GDM1 (cell line): ENCODE measurements at places on chromosomes 1 and 21.

DNA sequence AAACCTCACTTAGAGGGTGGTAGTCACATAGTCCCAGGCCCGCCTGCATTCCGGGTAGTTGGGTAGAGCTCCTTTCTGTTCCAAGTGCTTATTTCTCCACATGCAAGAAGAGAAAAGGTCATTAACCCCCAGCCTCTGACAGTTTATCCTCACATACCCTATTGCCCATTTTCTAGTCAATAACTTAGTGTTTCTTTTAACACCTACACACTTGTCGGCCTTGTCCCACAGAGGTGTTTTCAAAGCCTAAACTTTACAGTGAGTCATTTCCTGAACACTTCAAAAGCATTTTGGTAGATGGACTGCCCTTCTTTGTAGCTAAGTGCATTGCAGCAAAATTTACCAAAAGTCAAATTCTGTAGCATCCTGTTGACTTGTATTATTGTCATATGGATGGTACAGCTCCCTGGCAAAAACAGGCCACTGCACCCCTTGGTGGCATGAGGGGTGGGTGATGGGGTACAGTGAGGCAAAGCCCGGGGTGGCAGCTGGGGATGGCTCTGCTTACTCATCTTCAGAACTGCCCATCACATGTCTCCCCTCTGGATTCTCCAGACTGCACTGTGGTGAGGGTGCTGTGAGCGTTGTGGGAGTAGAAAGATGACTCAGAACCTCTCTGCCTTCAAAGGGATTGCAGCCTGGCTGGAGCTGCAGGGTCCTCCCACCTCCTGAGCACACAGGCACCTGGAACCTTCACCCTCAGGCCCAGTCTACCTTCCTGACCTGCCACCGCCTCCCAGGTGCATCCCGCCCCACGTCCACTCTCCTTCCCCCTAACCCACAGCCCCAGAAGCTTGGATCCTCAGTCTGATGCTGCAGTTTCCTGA is 45.8 kb upstream of the DMRTB1 start:
- no peak for DNase-seq

GRCh38 chr1:77489910-77490309 is 192.5 kb downstream of the ZZZ3 start:
- DNase-seq, result no peak

- no peak for DNase-seq
These were observed 117.9 kb downstream of the MATN1 start for GRCh38 chr1:30605441-30605920.

- DNase-seq, result no peak
These were observed 68.0 kb upstream of the TRAPPC10 start for GRCh38 chr21:43944078-43944633.

GRCh38 chr1:202023001-202023433 is 12.6 kb downstream of the ELF3 start:
- DNase-seq, result no peak

GRCh38 chr1:237690656-237691055 is 200.1 kb downstream of the ZP4 start:
- no peak for DNase-seq

- DNase-seq, result no peak
These were observed 67.2 kb upstream of the SCAF4 start for GRCh38 chr21:31798842-31799704.

DNA sequence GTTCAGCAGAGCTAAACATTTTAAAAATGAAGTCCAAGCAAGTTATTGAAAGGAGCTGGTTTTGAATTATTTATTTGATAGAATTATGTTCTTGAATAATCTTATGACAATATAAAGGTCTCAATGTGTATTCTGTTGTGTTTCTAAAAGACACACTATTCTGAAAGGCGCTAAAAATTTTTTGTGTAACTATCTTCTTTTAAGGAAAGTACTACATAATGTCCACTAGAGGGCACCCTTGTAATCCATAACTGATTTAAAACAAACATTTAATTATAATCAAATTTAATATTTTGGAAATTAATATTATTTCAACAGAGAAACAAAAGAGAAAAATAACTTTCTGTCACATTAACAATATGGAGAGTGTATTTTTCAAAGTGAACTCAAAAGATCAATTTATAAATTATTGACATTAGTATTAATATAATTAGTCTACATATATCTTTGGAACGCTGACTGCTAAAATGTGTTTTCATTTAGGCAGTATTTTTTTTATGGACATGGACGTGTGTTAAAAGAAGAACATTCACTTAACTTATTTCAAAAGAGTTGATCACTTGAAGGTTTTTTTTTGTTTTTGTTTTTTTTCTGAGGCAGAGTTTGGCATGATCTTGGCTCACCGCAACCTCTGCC is 248.4 kb downstream of the DENND1B start:
- DNase-seq, result no peak

DNA sequence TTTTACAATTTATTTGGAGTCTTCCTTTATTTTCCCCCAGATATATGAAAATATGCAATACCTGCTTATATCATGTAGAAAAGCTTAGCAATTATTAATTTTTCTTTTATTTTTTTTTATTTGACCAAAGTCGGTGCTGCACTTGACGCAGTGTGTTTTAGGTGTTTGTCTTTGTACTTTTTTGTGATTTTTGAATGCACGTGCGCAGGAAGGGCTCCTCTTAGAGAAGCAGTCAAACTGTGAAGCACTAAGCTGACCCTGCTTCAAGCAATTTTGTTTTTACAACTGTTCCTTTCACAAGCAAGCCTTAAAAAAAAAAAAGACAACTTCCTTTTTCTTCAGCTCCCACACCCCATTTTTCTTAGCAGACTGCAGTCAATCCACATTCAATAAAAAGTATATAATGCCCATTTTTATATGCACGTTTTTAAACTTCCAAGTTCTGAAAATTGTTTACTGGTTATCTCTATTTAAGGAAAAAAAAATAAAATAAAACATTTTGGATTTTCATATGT is 267.4 kb downstream of the TM2D1 start:
- no peak for DNase-seq

DNA sequence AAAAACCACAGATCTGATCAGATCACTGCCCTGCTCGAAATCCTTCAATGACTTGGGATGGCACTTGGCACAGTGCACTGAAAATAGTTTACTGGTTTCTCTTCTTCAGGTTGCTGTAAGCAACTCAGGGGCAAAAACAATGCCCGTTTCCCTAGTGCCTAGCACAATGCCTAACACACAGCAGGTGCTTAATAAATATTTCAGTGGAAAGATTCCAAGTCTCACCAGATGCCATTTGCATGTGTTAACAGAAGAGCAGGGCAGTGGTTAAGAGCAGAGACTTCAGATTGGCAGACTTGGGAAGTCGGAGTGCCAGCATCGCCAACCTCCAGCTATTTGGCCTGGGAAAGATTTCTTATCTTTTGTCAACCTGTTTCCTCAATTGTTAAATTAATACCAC is 10.9 kb upstream of the METTL25B start:
- no peak for DNase-seq

- DNase-seq, result no peak
These were observed 21.7 kb upstream of the S100A2 start for GRCh38 chr1:153587314-153587713.

- no peak for DNase-seq
These were observed 45.5 kb downstream of the EVA1C start for GRCh38 chr21:32457962-32458361.

- no peak for DNase-seq
These were observed 317.8 kb downstream of the GPATCH2 start for GRCh38 chr1:217313096-217313495.

DNA sequence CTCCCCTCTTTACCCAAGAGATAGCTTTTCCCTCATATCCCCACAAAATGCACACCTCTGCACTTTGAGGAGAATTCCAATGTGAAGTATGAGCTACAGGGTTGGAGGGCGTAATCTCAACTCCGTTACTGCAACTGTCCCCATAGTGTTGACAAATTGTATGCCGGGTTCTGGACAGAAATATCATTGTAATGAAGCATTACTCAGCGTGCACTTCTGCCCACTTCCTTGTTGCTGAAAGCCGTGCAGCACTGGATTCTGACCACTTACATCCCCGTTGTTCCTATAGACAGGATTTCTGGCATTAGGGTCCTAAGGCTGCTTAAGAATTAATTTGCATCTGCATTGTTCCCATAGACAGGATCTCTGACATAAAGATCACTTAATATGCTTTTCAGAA is 205.6 kb downstream of the RHOU start:
- DNase-seq, result no peak

DNA sequence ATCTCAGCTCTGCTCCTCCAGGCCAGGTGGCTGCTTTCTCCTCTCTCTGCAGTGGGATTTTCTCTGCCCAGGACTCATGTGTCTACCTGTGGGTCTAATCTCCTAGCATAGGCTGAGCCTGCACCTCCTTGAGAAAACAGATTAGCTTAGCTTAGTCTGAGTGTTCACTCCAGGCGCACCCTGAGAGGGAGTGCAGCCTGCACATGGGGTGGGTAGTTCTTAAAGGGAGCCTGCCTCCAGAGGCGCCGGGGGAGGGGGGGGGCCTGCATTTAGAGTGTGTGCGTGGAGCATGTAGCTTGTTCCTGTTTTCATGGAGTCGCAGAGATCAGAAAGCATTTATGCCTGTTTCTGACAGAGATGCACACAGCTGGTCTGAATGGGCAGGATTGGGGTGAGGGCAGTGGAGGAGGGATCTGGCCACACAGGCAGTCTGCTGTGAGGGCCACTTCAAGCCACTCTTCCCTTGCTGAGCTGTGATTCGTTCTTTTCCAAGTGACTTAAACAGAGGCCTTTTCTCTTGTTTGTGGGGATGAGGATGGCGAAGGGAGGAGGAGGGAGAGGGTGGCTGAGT is 45.2 kb downstream of the GALNT2 start:
- no peak for DNase-seq

- no peak for DNase-seq
These were observed 22.9 kb downstream of the HYI start for GRCh38 chr1:43430831-43431230.

- peak; percentile 12 for DNase-seq
These were observed 89.7 kb upstream of the RUNX1 start for GRCh38 chr21:35138665-35139381.

DNA sequence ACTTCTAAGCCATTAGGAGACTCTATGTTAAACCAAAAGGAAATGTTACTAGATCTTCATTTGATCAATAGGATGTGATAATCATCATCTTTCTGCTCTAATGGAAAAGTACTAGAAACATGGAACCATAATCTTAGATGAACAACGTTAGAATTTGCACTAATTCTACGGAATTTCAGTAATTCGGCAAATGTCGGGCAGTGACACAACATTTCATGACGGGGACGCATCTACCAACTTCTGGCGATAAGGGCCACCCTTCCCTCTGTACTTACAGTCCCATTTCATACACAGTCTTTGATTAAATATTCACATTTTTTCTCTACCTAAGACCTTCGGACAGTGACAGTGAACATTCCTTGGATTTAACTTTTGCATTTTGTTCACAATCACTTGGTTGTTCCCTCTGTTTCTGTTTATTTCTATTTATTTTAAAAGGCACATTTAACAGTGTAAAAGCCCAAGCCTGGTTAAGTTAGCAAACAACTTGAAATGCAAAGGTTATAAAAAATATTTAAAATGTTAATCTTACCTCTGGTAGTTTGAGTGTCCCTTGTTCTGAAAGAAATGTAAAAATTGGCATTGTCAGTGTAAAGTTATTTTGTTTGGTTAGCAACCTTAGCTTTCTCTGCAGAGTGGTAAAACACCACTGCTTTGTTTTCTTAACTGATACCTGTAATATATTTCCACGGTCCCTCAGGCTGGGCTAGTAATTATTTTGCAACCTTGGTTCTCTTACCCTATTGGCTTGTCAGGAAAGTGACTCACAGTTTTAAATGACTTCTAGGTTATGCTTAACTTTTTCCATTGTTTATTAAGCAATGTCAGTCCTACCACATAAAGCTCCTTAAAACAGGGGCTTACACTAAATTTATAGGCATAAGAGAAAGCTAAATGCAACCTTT is 276.9 kb downstream of the VAV3 start:
- DNase-seq, result no peak

GRCh38 chr21:24594082-24594481 is 1013.2 kb downstream of the MRPL39 start:
- DNase-seq, result no peak

DNA sequence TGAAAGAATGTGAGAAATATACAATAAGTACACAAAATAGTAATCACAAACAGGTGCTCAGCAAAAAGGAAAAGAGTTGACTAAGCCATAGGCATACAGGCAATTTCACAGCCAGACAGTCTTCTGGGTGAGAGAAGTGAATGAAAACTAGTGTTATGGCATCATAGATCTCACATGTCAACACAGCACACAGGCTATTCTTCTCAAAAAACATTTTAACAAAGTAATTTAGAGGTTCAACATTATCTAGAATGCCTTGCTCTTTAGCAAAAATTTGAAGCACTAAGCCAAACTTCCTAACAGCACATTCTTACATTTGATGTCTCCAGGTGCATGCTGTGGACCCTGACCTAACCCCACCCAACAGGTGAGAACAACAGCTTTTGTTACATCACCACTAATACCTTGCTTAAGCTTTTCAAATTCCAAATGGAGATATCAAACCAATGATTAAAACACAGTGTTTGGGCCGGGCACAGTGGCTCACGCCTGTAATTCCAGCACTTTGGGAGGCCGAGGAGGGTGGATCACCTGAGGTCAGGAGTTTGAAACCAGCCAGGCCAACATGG is 30.5 kb downstream of the OTUD7B start:
- DNase-seq, result no peak

DNA sequence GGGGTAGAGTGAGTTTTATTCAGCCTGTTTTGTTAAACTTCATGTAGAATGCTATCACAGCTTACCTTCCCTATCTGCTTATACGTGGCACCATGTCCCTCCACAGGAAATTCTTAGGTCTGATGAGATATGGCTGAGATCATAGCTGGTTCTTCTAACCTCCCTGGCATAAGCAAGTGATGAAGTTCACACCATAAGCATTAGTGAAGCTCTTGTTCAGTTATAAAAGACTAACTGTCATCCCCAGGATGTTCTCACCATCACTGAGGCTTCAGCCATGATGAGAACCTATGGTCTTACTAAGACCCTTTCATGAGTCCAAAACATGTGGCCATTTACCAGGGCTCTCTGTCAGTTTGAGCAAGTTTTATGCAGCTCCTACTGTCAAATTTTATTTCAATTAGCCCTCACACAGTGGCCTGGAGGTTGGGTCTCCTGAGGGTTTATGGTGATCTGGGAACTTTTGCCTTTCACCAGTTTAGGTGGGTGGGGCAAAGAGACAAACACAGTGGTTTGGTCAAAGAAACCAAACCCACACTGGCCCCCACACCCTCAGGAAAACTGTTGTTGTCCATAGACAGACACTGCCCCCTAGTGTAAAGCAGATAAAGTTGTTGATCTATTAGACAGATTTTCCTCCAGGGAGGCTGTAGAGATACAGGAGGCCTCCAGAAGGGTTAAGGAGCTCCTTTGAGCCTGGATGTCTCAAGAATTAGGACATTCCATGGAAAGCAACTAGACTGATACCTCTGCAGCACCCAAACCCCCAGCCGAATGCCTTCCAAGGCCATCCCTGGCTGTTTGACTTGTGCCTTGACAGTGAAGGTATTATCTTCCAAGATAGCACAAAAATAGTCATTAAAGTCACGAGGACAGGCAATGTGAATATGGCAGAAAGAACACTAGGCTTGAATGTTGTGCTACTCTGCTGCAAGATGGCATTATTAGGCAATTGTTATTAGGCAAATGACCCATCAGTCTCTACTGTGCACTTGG is 5.0 kb downstream of the SLC22A15 start:
- DNase-seq, result no peak

- DNase-seq, result no peak
These were observed 91.3 kb downstream of the ATP5PO start for GRCh38 chr21:33824156-33824941.

- peak; percentile 31 for DNase-seq
These were observed 240.1 kb downstream of the DISC1 start for GRCh38 chr1:231866392-231867331.
